ENCODE measurements at places on chromosomes 5 and 9. TPM values are rescaled to one million over a fixed set of nuclear protein-coding genes. Genes with fewer than 3 reads are reported as not detected.

Gene ANKDD1B
- 1.2 TPM for total RNA-seq

Gene TTC16
- 0.07 TPM for total RNA-seq

Gene SLC36A2
- not detected for total RNA-seq

Gene GCNT4
- total RNA-seq = 5.0 TPM

Gene BASP1
- total RNA-seq = 89.6 TPM

Gene ARL14EPL
- not detected for total RNA-seq

Gene LCN15
- not detected for total RNA-seq

Gene CSF1R
- total RNA-seq = 0.69 TPM

Gene ZNF462
- total RNA-seq = 18.2 TPM

Gene PDE6A
- not detected for total RNA-seq

Gene PCDHA12
- total RNA-seq = 0.33 TPM

Gene ADAMTS2
- 32.5 TPM for total RNA-seq

Gene INPP5E
- total RNA-seq = 7.2 TPM

Gene SLC22A5
- total RNA-seq = 5.0 TPM

Gene CENPK
- 4.7 TPM for total RNA-seq

Gene CCNB1
- 46.4 TPM for total RNA-seq

Gene TMEM252
- not detected for total RNA-seq

Gene SLC36A3
- not detected for total RNA-seq

Gene ZNF300
- total RNA-seq = 3.9 TPM

Gene MXD3
- 5.0 TPM for total RNA-seq

Gene MEIKIN
- total RNA-seq = not detected

Gene PCDHB13
- total RNA-seq = 0.59 TPM

Gene AP3B1
- 45.3 TPM for total RNA-seq

Gene CCNJL
- total RNA-seq = 1.4 TPM

Gene STKLD1
- 0.33 TPM for total RNA-seq

Gene RGS3
- total RNA-seq = 98.1 TPM

Gene SLC6A7
- total RNA-seq = not detected

Gene SLC34A1
- total RNA-seq = not detected

Gene EQTN
- not detected for total RNA-seq

Gene HMGCS1
- 61.5 TPM for total RNA-seq

Gene BTNL9
- not detected for total RNA-seq

Gene HAPLN1
- 144 TPM for total RNA-seq

Gene FBXO10
- 19.8 TPM for total RNA-seq

Gene AGXT2
- total RNA-seq = not detected

Gene PCDHB7
- 1.1 TPM for total RNA-seq
